K562 (cell line): ENCODE measurements at places on chromosomes 16 and 17. TPM values are rescaled to one million over a fixed set of nuclear protein-coding genes. Genes with fewer than 3 reads are reported as not detected.

GRCh38 chr16:19589771-19590302 lies 34.3 kb downstream of the VPS35L start:
- H3K27ac ChIP-seq, result no peak overlapping the region
- H3K36me3 ChIP-seq, result no peaks in the 10 kb centered on the region; the same call in 2 of the 3 replicates
- no peaks in the 10 kb centered on the region for H3K4me1 ChIP-seq

GRCh38 chr16:88365244-88365865 lies 17.4 kb upstream of the ZNF469 start:
- H3K36me3 ChIP-seq, result no peaks in the 10 kb centered on the region
- H3K4me3 ChIP-seq, result no peak overlapping the region
- H3K4me1 ChIP-seq, result no peaks in the 10 kb centered on the region
- peaks cover 11% of the 10 kb centered on the region; the same call in 2 of the 3 replicates for H3K27me3 ChIP-seq
- no peak for DNase-seq

DNA sequence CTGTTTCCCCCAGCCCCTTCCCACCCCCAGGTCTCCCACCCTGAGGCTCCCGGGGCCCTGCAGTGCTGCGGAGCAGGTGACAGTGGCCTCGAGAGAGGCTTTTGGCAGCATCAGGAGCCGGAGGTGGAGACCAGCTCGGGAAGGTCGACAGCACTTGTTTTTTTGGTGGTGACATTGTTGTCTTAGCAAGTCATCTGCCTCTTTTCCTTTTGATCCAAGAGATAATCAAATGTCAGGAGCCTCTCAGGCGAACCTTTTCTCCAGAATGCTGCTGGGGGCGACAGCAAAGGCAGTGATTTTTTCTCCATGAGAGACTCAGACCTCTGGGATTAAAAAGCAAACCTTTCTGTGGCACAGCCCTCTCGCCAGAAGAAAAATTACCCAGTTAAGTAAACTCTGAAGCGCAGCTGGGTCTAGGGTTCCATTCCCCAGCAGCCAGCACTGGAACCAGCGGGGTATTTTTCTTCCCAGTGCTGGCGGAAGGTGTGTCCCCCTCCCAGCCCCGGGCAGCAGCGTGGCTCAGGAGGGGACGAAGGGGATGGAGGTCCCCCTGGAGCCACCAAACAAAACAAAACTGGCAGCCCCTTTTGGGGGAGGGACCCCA lies 37.2 kb downstream of the GRIN2C start:
- no peak overlapping the region for H3K27ac ChIP-seq
- H3K4me1 ChIP-seq, result no peaks in the 10 kb centered on the region
- no peaks in the 10 kb centered on the region for H3K27me3 ChIP-seq
- no peak overlapping the region for H3K4me3 ChIP-seq
- no peaks in the 10 kb centered on the region for H3K36me3 ChIP-seq

DNA sequence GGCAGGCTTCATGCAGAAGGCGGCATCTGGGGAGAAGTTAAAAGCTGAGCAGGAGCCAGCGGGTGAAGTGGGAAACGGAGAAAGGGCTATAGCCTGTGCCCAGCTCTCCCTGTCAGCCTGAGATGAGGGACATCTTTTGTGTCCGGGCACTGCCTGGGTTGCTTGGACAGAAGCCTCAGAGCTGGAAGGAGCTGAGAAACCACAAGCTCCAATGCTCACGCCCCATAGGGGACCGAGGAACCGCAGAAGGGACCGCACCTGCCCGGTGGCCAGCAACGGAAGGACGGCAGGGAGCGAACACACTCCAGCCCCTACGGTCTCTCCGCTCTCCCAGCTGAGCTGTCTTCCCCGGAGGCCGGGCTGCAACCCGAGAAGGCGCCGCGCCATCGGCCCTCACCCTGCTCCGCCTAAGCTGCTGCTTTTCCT lies 175.8 kb downstream of the NPIPB11 start:
- H3K27me3 ChIP-seq, result peaks cover 50% of the 10 kb centered on the region
- no peaks in the 10 kb centered on the region for H3K36me3 ChIP-seq
- no peak overlapping the region for H3K4me3 ChIP-seq
- DNase-seq, result no peak
- H3K27ac ChIP-seq, result no peak overlapping the region

DNA sequence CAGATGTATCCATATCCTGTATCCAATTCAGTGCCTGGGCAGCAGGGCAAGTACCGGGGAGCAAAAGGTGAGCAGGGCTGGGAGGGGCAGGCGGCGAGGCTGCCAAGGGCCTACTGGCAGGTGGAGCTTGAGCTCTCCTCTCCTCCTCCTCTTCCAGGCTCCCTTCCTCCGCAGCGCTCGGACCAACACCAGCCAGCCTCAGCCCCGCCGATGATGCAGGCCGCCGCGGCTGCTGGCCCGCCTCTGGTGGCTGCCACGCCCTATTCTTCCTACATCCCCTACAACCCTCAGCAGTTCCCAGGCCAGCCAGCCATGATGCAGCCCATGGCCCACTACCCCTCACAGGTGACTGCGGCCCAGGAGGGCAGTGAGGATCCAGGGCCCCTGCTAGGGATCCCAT lies 11.6 kb downstream of the ATXN2L start:
- no peak overlapping the region for H3K27ac ChIP-seq
- H3K27me3 ChIP-seq, result no peaks in the 10 kb centered on the region
- H3K4me3 ChIP-seq, result no peak overlapping the region
- H3K36me3 ChIP-seq, result peaks cover 91% of the 10 kb centered on the region
- DNase-seq, result no peak

- no peak overlapping the region for H3K27ac ChIP-seq
- no peak for DNase-seq
- no peaks in the 10 kb centered on the region for H3K4me1 ChIP-seq
- no peaks in the 10 kb centered on the region for H3K36me3 ChIP-seq
Observed at GRCh38 chr16:60727851-60728250, 1308.4 kb downstream of the CDH8 start.

DNA sequence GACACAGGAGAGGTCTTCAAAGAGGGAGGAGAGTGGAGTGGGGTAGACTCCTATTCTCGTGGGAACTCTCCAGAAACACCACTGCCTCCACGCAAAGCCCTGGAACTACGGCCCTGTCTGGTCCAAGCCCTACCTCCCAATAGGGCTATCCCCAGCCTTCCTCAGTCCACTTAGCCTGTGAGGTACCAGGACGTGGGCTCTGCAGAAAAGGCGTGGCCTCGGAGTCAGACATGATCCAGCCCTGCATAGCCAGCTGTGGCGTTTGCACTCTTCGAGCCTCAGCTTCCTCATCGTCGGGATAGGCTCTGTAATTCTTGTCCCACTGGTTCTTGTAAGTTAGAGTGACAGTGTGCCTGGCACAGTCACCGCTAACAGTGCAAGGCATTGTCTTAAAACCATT lies 13.8 kb downstream of the ENDOV start:
- no peak overlapping the region for H3K27ac ChIP-seq
- no peaks in the 10 kb centered on the region for H3K36me3 ChIP-seq
- H3K27me3 ChIP-seq, result peaks cover 27% of the 10 kb centered on the region; the same call in 2 of the 3 replicates
- no peak overlapping the region for H3K4me3 ChIP-seq

GRCh38 chr17:65742403-65743307 lies 181.2 kb upstream of the AXIN2 start:
- no peaks in the 10 kb centered on the region for H3K27me3 ChIP-seq
- no peak overlapping the region for H3K27ac ChIP-seq
- no peaks in the 10 kb centered on the region for H3K4me1 ChIP-seq

DNA sequence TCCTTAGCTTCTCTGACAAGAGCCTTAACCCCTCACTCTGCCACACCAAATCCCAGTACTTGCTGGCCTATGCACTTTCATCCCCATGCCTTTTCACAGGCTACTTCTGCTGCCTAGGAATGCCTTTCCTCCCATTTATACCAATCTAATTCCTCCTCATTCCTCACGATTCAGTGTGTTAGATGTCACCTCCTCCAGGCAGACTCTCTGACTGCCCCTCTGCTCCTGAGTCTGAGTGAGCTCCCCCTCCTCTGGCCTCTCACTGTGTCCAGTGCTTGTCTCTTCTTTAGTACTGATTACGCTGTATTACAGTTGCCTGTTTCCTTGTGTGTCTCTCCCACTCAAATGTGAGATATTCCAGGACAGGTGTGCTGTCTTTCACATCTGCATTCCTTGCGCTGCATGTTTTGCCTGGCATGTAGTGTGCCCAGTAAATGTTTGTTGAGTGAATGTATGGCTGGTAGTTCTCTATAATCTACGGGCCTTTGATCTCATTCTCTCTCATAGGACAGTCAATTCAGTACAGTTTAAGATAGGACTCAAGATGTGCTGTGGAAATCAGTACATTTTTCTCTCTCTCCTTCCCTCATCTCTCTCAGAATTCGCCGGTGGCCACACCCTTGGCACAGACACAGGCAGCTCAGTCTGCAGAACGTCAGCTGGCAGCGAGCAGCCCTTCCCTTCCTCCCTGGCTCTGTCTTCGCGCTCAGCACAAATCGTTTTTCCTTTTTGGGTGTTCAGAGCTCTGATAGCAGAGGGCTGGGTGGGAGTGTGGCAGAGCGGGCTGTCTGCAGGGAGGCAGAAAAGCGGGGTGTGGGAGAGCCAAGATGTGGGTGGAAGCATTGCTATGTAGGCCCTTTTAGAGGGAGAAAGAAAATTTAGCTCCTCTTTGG lies 18.5 kb downstream of the ARL4D start:
- H3K27me3 ChIP-seq, result peaks cover 26% of the 10 kb centered on the region; the same call in 2 of the 3 replicates
- no peaks in the 10 kb centered on the region for H3K36me3 ChIP-seq
- H3K27ac ChIP-seq, result no peak overlapping the region

GRCh38 chr16:11232852-11233726 lies 22.9 kb downstream of the SOCS1 start:
- H3K36me3 ChIP-seq, result no peaks in the 10 kb centered on the region
- peaks cover 47% of the 10 kb centered on the region for H3K4me1 ChIP-seq
- no peak overlapping the region for H3K4me3 ChIP-seq
- no peaks in the 10 kb centered on the region for H3K27me3 ChIP-seq
- peak; percentile 77 for DNase-seq

GRCh38 chr17:6700948-6701307 lies 12.2 kb downstream of the SLC13A5 start:
- no peaks in the 10 kb centered on the region for H3K36me3 ChIP-seq
- no peak overlapping the region for H3K4me3 ChIP-seq
- no peaks in the 10 kb centered on the region for H3K4me1 ChIP-seq
- DNase-seq, result no peak
- no peak overlapping the region for H3K27ac ChIP-seq

- no peak for DNase-seq
- peaks cover 2% of the 10 kb centered on the region; the same call in 2 of the 3 replicates for H3K4me1 ChIP-seq
- H3K27ac ChIP-seq, result no peak overlapping the region
- H3K27me3 ChIP-seq, result peaks cover 8% of the 10 kb centered on the region; the same call in 1 of the 2 replicates
- H3K4me3 ChIP-seq, result no peak overlapping the region
Observed at GRCh38 chr17:44920565-44920940, 5.3 kb upstream of the GFAP start.

DNA sequence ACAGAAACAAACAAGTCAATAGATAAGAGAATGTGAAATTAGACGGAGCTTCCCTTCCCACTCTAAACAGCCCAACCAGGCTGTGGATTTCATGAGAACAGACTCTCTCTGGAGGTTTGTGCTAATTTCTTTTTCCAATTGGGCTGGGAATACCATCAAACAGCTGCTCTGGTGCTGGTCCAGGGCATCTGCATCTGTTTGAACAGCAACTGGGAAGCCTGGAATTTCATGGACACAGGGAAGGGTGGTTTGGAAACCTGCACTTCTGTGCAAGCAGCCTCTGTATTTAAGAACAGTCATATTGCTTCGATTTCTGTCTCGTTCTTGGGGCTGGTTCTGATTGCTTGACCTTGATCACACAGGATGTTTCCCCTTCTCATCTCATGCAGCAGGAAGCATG lies 88.7 kb downstream of the FOXL1 start:
- no peak overlapping the region for H3K4me3 ChIP-seq
- H3K4me1 ChIP-seq, result peaks cover 8% of the 10 kb centered on the region
- DNase-seq, result no peak
- no peaks in the 10 kb centered on the region for H3K36me3 ChIP-seq
- no peak overlapping the region for H3K27ac ChIP-seq
- peaks cover 16% of the 10 kb centered on the region; the same call in 2 of the 3 replicates for H3K27me3 ChIP-seq

- peaks cover 95% of the 10 kb centered on the region for H3K36me3 ChIP-seq
- H3K27me3 ChIP-seq, result no peaks in the 10 kb centered on the region
- H3K27ac ChIP-seq, result no peak overlapping the region
- H3K4me1 ChIP-seq, result peaks cover 4% of the 10 kb centered on the region; the same call in 1 of the 2 replicates
- no peak overlapping the region for H3K4me3 ChIP-seq
Observed at GRCh38 chr16:1691276-1691675, 13.2 kb downstream of the JPT2 start.

- no peak overlapping the region for H3K4me3 ChIP-seq
- peaks cover 6% of the 10 kb centered on the region for H3K27me3 ChIP-seq
- no peaks in the 10 kb centered on the region for H3K36me3 ChIP-seq
- H3K4me1 ChIP-seq, result no peaks in the 10 kb centered on the region
Observed at GRCh38 chr17:73998653-73999645, 204.5 kb upstream of the RPL38 start.

DNA sequence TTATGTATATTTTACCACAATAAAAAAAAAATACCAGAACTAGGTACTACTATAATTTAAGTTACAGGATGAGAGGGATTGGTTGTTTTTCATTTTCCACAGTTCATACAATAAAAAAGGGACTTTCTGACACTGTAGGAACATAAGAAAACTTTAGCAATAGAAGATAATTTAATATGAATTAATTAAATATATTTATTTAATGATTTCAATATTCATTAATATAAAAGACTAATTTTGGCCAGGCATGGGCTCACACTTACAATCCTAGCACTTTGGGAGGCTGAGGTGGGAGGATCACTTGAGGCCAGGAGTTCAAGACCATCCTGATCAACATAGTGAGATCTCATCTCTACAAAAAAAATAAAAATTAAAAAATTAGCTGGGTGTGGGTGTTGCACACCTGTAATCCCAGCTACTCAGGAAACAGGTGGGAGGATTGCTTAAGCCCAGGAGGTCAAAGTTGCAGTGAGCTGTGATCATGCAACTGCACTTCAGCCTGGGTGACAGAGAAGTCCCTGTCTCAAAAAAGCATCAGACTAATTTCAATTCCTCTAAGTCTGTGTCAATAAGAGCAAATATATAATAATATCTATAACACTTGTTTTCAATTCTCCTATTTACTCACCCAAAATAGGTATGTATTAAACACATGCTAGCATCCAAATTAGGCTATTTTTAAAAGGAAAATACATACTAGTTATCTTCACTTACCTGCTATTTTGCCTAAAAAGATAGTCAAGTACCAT lies 79.6 kb downstream of the BRIP1 start:
- no peak for DNase-seq
- peaks cover 14% of the 10 kb centered on the region; the same call in 1 of the 3 replicates for H3K36me3 ChIP-seq
- H3K27ac ChIP-seq, result no peak overlapping the region
- H3K4me3 ChIP-seq, result no peak overlapping the region

DNA sequence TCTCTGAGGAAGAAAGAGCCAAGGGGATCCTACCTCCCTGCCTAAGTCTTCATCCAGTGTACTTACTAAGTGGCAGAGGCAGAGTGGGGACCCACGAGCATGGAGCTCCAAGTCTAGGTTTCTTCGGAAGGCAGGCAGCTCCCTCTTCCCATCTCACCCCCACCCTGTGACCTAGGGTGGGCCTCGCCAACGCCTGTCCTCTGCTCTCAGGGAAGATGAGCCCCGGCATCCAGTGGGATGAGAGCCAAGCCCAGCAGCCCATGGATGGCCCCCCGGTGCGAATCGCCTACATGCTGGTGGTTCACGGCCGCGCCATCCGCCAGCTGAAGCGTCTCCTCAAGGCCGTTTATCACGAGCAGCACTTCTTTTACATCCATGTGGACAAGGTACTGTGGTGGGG lies 8.3 kb downstream of the XYLT2 start:
- H3K4me3 ChIP-seq, result no peak overlapping the region
- no peak for DNase-seq
- no peak overlapping the region for H3K27ac ChIP-seq
- H3K27me3 ChIP-seq, result no peaks in the 10 kb centered on the region; the same call in 1 of the 2 replicates
- H3K4me1 ChIP-seq, result no peaks in the 10 kb centered on the region

GRCh38 chr17:73645050-73645871 lies 1.0 kb upstream of the SDK2 start:
- H3K4me3 ChIP-seq, result no peak overlapping the region
- peaks cover 8% of the 10 kb centered on the region; the same call in 1 of the 2 replicates for H3K4me1 ChIP-seq
- H3K27ac ChIP-seq, result no peak overlapping the region
- no peak for DNase-seq

The TMEM100 gene
- total RNA-seq, result 0.20 and 0.34 TPM in 2 replicates

The PRKCB gene
- 199 and 214 TPM in 2 replicates for total RNA-seq

The ZNF469 gene
- 0.02 and 0.04 TPM in 2 replicates for total RNA-seq

The FOXN1 gene
- total RNA-seq, result not detected in 2 replicates
